ENCODE measurements at places on chromosomes 2 and 18.

DNA sequence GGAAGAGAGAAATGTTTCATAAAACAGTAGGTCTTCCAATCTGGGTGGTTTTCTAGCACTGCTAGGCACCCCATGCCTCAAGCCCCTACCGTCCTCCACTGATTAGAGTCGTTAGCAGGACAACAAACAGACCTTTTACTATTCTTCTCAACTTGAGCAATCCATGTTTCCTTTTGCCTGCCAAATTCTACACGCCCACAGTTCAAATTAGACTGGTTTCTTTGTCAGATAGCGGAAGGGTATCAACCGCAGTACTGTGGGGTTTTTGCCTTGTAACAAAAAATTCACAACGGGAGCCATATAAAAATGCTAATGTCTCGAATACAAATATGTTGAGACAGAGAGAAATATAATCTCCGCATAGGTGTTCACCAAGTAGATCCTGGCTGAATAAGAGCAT, 59.9 kb downstream of the VIT start:
- no peak for DNase-seq

- DNase-seq: no peak
Measured at GRCh38 chr2:209495855-209496585, 72.2 kb downstream of the MAP2 start.

DNA sequence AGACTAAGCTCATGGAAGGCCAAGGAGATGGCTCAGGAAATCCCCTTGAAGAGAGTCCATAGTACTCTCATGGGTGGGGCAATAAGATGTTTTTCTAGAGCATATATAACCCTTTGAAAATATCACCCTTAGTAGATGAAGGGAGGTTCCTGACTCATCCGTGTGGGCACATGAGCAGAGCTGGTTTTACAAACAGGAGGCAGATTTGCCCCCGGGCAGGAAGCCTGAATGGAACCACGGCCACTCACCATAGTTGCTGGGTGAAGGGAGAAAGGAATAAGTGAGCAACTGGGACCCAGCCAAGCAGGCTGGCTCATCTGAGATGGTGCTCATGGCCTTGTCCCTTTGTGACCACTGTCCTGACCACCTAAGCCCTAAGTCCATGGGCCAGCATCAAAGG, 29.0 kb upstream of the MAPRE3 start:
- DNase-seq: no peak

DNA sequence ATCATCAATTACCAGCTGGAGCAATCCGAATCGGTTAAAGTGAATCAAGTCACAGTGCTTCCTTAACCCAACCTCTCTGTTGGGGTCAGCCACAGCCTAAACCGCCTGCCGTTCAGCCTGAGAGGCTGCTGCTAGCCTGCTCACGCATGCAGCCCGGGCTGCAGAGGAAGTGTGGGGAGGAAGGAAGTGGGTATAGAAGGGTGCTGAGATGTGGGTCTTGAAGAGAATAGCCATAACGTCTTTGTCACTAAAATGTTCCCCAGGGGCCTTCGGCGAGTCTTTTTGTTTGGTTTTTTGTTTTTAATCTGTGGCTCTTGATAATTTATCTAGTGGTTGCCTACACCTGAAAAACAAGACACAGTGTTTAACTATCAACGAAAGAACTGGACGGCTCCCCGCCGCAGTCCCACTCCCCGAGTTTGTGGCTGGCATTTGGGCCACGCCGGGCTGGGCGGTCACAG, 496 bp upstream of the ITGA4 start:
- DNase-seq: peak; percentile 83

- no peak for DNase-seq
Measured at GRCh38 chr2:212346865-212347264, 191.7 kb downstream of the ERBB4 start.

GRCh38 chr18:26656431-26656943, 108.1 kb upstream of the KCTD1 start:
- no peak for DNase-seq

GRCh38 chr2:217293607-217294006, 433.7 kb upstream of the TNP1 start:
- DNase-seq: no peak

DNA sequence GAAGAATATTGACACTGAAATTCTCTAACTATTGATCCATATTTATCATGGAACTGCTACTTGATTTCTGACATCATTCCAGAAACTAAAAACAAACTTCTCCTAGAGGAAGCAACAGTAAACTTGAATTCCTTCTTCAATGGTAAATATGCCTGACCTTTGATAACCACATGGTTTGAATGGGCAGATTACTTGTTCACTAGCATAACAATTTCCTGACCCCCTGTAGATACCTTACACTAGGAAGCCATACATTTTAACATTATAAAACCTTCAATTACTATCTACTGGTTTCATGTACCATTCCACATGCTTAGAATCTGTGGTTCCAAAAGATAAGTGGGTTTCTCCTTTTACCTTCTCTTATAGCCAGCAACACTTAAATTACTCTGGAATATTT, 36.5 kb upstream of the DSG1 start:
- DNase-seq: no peak

- peak; percentile 29 for DNase-seq
Measured at GRCh38 chr18:62464266-62464665, 58.6 kb upstream of the ZCCHC2 start.

DNA sequence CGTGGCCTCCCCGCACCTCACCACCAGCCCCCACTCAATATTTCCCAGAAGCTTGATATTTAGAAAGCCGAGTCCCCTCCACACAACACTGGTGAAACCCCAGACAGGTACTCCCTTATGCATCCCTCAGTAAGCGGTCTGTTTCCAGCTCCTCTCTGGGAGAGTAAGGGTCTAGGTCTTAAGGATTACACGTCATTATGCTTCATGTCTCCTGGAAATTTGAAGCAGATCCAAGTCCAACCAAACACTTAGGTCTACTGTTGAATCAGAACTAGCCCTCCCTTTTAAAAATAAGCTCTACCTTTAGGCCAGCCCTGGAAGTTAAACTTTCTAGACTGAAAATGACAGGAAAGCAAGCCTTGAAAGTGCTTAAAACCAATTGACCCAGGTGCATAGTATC, 1.5 kb upstream of the OST4 start:
- DNase-seq: no peak

GRCh38 chr18:73768043-73768442, 379.6 kb downstream of the FBXO15 start:
- no peak for DNase-seq

- DNase-seq: no peak
Measured at GRCh38 chr2:149008381-149008780, 30.1 kb upstream of the LYPD6B start.

GRCh38 chr2:24508878-24509277, 17.8 kb downstream of the NCOA1 start:
- peak; percentile 63 for DNase-seq

- DNase-seq: peak; percentile 73
Measured at GRCh38 chr18:48832938-48833700, 117.6 kb downstream of the SMAD7 start.

- peak; percentile 13 for DNase-seq
Measured at GRCh38 chr2:112032689-112033465, 22.2 kb upstream of the TMEM87B start.

DNA sequence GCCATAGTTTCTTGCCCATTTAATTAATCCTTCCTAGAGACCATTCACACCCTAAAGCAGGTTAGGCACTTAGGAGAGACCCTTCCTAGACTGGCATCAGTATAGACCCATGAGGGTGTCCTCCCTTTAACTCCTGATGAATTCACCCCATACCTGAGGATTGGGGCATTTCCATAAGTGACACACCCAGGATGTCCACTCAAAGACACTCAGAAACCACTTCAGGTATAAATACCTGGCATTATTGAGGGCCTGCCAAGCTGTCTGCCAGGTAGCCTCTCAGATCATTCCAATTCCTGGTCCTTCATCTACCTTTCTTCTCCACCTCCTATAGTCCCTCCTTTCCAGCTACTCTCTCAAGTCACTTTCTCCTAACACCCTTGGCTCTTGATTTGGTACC, 57.5 kb upstream of the SLC14A2 start:
- no peak for DNase-seq

DNA sequence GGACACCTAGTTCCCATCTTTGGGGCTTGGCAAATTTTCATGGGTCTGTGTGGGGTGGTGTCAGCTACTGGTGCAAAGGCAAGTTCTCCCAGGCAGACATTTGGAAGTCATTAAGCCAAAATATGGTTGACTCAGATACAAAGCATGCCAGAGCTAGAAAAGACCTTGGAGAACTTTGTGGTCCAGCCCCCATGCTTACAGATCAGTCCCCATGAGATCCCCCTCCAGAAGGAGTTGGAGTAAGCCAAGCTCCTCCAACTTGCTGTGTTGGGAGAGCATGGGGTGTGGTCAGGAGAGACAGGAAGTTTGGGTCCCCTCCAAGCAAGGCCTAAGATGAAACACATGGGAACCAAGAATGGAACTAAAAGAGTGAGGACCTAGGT, 224.5 kb downstream of the CYP26B1 start:
- no peak for DNase-seq

- peak; percentile 7 for DNase-seq
Measured at GRCh38 chr2:129499747-129500146, 479.7 kb upstream of the RAB6C start.

GRCh38 chr18:24791751-24792545, 331.5 kb downstream of the HRH4 start:
- DNase-seq: no peak

GRCh38 chr18:32478807-32479206, 8.1 kb upstream of the GAREM1 start:
- DNase-seq: no peak

- no peak for DNase-seq
Measured at GRCh38 chr2:174664084-174664759, 66.6 kb upstream of the WIPF1 start.

DNA sequence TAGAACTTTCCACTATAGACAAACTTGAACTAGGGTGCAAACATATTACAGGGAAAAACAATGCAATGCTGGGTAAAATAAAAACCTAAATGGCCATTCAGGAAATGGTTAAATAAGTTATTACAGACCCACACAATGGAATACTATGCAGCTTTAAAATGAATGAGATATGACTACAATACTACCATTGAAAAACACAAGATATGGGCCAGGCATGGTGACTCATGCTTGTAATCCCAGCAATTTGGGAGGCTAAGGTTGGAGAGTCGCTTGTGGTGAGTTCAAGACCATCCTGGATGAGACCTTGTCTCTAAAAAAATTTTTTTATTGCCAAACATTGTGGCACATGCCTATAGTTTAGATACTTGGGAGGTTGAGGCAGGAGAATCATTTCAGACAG, 6.8 kb downstream of the PECR start:
- DNase-seq: no peak

- DNase-seq: peak; percentile 75
Measured at GRCh38 chr2:175414882-175415487, 233.5 kb upstream of the ATP5MC3 start.

- DNase-seq: no peak
Measured at GRCh38 chr2:234670052-234670451, 173.2 kb upstream of the ARL4C start.

DNA sequence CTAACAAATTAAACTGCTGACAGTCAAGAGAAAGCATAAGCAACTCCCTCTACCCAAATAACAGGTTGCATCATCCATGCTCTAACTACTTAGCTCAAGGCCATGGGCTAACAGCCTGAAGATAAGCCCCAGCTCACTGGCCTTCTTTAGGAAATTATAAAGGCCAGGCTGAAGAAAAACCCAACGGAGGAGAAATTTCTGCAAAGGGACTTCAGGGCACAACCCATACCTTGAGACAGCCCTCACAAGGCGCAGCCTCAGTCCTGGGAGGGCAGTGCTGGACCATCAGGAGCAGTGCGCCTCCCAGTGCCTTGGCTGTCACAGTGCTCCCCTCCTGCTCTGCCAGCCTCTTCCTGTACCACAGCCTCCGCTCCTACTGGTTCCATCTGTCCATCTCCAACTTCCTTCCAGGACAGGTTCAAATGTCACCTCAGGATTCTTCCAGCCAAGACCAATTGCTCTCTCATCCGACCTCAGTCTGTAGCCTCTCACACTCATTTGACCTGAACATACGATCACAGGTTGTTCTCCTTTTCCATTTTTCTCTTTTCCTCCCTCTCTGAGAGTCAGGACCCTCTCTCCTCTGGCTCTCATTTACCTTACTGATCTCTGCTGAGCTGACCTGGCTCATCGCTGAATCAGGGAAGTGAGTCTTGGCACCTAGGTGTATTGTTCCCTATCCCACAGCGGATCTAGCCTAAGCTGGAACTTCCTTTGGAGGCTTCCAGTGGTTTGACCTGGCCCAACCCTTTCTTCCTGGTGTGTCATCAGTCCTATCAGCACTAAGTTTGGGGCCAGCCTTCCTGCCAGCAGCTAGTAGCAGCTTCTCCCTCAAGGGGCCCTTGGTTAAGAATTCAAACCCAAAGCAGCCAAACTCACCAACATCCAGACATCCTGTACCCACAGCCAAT, 1.9 kb downstream of the MCFD2 start:
- no peak for DNase-seq

DNA sequence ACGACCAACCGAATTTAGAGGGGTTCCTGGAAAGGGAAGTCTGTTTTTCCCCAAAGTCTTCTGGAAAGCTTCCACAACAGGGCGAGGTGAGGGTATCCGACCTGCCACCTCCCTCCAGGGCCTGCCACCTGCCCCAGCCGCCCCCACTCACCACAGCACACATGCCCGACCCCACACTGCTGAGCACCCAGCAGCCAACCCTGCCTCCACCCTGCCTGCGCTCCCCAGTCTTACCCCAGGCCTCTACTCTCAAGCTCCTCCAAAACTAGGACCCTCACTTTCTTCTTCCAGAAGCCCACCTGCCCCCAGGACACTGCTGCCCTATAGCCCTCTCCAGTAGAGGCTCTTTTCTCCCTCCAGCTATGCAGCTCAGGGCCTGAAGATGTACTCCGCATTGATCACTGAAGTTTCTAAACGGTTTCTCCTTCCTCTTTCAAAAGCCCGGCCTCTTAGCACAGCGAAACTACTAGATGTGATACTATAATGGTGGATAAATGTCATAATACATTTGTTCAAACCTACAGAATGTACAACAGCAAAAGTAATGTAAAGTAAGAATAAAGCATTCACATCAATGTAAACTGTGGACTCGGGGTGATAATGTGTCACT, 128.8 kb upstream of the SLC1A4 start:
- DNase-seq: no peak

DNA sequence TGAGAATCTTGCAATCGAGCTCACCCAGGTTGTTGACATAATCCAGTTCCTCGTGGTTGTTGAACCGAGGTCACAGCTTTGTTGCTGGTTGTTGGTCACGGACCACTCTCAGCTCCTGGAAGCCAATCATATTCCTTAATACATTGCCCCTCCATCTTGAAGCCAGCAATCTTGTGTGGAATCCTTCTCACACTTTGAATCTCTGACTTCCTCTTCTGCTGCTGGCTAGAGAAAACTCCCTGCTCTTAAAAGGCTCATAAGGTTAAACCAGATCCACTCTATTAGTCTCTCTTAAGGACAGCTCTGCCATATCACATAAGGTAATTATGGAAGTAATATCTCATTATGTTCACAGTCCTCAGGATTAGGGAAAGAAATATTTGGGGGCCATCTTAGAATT, 41.1 kb downstream of the SP140 start:
- DNase-seq: no peak

GRCh38 chr2:191170773-191171172, 20.0 kb upstream of the STAT4 start:
- DNase-seq: no peak
